ENCODE measurements at places on chromosomes 16 and 17. TPM values are rescaled to one million over a fixed set of nuclear protein-coding genes. Genes with fewer than 3 reads are reported as not detected.

Gene TRIM47
- 178 TPM for total RNA-seq

Gene MAF
- total RNA-seq = 0.34 TPM

Gene CTRB2
- not detected for total RNA-seq

Gene KRT40
- not detected for total RNA-seq

Gene TMEM204
- not detected for total RNA-seq

Gene CKLF
- total RNA-seq = 64.0 TPM

Gene TP53TG3D
- 1.0 TPM for total RNA-seq

Gene TMEM235
- not detected for total RNA-seq

Gene HSD3B7
- total RNA-seq = 15.9 TPM

Gene RHBDL1
- 0.63 TPM for total RNA-seq

Gene TOP3A
- 33.9 TPM for total RNA-seq

Gene C1QTNF1
- 45.9 TPM for total RNA-seq

Gene DHRS7C
- not detected for total RNA-seq

Gene IRX3
- total RNA-seq = 5.8 TPM
